NAMALWA (cell line): ENCODE measurements at places on chromosomes 4 and X.

GRCh38 chrX:11953615-11954014 lies 184.7 kb upstream of the FRMPD4 start:
- no peak for DNase-seq

DNA sequence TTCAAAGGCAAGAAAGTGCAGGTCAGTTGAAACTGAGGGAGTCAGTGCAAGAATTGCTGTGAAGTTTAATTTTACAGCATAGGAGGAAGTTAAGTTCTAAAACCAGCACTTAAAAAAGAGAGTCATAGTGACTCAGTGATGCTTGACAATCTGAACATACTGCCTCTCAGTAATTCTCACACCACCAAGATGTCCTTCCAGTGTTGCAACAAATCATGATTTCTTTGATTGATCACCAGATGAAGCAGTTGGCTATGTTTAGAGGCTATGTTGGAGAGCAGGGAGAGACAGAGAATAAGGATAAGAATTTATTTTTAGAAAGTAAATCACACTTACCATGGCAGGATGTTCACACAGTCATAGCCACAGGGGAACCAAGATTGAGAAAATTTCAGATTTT lies 13.2 kb downstream of the TRIM2 start:
- peak; percentile 34 for DNase-seq

DNA sequence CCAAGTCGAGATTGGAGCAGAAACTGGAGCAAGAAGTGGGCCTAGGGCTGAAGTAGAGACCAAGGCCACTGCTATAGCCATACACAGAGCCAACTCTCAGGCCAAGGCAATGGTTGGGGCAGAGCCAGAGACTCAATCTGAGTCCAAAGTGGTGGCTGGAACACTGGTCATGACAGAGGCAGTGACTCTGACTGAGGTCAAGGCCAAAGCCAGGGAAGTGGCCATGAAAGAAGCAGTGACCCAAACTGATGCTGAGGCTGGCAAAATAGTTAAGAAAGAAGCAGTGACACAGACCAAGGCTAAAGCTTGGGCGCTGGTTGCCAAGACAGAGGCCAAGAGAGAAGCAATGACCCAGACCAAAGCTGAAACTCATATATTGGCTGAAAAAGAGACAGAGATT lies 3.5 kb downstream of the ARMCX4 start:
- no peak for DNase-seq

DNA sequence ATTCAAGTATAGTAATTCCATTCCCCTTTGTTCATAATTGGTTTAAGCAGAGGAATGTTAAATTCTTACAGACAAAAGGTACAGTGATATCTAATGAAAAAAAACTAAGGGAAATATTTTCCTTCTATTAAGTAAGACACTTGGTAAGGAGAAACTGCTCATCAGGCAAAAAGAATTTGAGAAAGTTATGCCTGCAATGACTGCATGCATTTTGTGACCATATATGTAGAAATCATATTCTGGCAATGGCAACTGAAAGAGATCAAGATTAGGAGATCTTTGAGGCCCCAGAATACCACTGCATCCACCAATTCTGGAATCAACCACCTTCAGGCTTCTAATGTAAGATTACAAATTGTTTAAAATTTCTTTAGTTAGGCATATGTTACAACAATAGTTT lies 364.8 kb downstream of the PCDH10 start:
- no peak for DNase-seq

GRCh38 chrX:9610771-9611392 lies 146.0 kb downstream of the TBL1X start:
- no peak for DNase-seq

DNA sequence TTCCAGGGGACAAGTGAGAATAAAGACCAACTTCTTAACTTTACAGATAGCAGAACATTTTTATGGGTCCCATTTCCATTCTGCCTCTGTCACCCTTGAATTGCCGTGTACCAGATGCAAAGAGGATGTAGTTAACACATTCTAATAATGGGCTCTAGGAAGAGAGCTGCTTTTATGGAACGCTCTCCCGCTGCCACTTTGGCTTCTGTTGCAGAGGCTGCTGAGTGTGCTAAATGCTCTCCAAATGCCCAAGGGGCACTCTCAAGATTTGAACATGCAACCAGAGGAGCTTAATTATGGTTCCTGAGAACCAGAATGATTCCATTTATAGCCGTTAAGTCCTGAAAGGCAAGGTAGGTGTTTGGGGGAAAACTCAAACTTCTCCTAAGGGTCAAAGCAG lies 28.1 kb upstream of the GPC3 start:
- no peak for DNase-seq

- no peak for DNase-seq
Measured at GRCh38 chr4:150650751-150651150, 68.8 kb downstream of the MAB21L2 start.

GRCh38 chr4:142719854-142720541 lies 126.1 kb downstream of the INPP4B start:
- peak; percentile 38 for DNase-seq

DNA sequence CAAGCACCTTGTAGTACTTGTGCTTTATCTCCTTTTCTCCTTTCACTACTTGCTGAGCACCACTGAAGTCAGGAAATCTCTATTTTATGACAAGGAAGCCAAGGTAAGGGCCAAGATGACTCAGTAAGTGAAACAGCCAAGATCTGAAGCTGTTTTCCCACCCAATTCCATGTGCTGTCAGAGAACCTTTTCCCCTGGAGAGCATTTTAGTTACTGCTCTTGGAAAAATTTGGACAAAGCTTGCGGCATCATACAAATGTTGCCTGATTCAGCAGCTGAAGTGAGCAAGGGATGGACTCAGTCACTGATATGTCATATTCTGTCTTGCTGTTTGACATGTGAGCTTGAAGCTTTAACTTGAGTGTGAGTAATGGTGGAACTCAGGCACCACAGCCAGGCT lies 391.4 kb downstream of the RAB28 start:
- no peak for DNase-seq

- DNase-seq, result no peak
Measured at GRCh38 chr4:113394108-113394729, 344.8 kb downstream of the ANK2 start.

DNA sequence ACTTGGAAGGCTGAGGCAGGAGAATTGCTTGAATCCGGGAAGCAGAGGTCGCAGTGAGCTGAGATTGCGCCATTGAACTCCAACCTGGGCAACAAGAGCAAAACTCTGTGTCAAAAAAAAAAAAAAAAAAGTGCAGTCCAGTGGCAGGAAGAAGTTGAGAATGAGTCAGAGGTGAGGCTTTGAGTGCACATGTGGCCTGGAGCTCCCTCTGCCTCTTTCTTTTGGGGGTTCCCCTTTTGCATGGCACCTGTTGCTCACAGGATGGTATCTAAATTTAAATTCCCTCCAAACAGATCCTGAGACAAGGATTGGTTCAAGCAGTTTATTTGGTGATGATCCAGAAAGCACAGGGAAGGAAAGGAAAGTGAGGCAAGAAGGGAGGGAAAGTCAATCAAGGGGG lies 151.4 kb upstream of the STX18 start:
- no peak for DNase-seq

- DNase-seq, result no peak
Measured at GRCh38 chr4:41183021-41183553, 31.3 kb downstream of the APBB2 start.

DNA sequence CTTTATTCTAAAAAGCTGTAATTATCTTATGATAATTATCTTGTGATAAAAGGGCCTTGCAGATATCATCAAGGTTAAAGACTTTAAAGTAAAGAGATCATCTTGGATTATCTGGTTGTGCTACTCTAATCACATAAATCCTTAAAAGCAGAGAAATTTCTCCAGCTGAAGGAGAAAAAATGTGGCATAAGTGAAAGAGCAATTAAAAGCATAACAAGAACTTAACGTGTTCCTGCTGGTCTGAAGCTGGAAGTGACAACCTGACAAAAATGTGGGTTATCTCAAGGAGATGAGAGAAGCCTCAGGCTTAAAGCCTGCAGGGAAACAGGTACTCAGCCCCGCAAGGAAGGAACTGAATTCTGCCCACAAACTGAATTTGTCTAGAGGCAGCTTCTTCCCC lies 449.1 kb upstream of the NDST4 start:
- DNase-seq, result no peak

DNA sequence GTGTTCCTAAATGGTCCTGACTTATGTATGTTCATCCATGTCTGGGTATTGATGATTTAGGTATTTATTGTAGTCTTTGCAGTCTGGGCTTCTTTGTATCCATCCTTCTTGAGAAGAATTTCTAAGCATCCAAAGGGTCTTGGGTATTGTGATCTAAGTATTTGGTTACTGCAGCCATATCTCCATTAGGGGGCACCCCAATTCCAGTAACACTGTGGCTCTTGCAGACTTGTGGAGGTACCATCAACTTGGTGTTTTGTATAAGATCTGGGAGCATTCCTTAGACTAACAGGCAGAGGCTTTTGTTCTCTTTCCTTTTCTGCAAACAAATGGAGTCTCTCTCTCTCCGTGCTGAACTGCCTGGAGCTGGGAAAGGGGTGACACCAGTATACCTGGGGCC lies 113.7 kb upstream of the NEXMIF start:
- peak; percentile 57 for DNase-seq

DNA sequence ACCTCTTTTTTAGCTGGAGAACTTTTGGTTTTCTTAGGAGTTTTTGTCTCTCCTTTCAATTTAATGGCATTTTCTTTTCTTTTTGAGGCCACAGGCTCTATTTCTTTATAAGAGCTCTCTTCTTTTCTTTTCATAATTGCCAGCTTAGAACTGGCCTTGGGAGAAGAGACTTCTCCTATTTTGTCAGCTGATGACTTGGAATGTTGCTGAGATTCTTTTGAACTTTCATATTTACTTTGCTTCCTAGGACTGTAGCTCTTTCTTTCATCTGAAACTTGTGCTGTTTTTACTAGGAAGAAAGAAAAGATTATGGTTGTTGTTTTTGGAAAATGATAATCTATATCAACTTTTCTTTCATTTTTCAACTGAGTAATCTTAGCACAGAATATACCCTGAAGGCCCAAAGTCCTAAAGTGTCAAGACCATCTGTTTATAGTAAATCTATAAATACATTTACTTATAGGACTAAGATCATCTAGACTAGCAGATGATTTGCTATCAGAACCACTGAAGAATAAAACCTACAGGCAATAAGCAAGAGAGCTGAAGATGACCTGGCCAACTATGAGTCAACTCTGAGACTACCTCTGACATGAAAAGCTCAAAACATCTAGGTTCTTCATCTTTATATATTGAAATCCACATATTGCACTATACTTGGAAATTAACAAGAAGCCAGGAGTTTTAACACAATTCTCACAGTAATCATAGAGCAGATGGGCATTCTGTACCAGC lies 45.6 kb downstream of the RFC1 start:
- DNase-seq, result no peak

- DNase-seq, result no peak
Measured at GRCh38 chr4:38872620-38873019, 5.0 kb downstream of the FAM114A1 start.

DNA sequence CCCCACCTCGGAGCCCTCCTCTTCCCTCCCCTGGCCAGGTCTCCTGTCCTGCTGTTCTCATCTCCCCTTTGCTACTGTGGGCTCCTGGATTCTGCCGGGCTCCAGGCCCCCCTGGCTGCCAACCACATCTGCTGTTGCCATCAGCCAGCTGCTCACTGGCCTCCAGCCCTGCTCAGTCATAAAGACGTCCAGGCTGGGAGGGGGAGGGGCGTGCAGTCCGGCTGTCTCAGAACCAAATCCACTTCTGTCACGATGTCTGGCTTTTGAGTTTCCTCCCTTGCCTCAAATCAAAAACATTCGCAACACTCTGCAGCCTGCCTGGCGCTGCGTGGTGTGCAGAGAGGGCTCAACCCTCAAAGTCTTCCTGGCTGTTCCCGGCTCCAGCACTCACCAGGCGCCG lies 7.1 kb downstream of the RASL11B start:
- DNase-seq, result no peak

GRCh38 chrX:45771114-45771513 lies 570.4 kb upstream of the DIPK2B start:
- DNase-seq, result no peak

DNA sequence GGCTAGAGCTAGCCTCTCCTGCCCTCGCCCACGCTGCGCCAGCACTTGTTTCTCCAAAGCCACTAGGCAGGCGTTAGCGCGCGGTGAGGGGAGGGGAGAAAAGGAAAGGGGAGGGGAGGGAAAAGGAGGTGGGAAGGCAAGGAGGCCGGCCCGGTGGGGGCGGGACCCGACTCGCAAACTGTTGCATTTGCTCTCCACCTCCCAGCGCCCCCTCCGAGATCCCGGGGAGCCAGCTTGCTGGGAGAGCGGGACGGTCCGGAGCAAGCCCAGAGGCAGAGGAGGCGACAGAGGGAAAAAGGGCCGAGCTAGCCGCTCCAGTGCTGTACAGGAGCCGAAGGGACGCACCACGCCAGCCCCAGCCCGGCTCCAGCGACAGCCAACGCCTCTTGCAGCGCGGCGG lies at the start of gene AR:
Gene AR (plus strand): TSS at position 204 of the 400 bp plus-strand sequence. CDS start 1,126 bp downstream, outside the sequence.
- no peak for DNase-seq

DNA sequence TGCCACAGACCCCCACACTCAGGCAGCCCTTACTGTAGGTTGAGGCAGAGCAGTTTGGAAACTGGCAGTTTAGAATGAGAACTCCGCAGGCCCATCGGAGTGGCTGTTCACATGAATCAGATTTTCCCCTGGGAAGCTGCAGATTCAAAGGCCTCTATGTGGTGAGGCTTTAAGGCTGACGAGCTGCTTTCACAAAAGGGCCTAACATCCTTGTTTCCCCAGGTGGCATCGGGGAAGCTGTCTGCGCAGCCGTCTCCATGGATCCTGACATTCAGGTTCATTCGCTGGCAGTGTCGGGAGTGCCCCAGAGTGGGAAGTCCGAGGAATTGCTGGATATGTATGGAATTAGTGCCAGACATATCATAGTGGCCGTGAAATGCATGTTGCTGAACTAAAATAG lies 33.7 kb downstream of the TKTL1 start:
- DNase-seq, result no peak

DNA sequence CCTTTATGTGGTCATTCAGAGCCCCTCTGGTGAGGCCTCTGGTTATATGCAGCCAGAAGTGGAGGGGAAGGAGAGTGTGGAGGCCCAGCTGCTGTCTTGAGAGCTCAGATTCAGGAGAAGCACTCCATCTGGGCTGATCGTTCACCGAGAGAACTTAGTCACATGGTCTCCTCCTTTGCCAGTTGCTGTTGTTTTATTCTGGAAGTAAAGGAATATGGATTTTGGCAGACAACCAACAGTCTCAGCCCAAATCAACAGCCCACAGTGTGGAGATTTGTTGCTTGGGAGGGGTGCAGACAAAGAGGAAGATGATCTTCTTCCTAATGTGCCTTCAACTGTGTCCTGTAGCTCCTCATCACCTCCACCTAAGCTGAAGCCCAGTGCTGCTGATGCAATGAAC lies 355.4 kb downstream of the ANK2 start:
- DNase-seq, result no peak

GRCh38 chrX:48689208-48689920 lies 5.8 kb downstream of the WAS start:
- no peak for DNase-seq
